Hepatocyte (in vitro differentiated cells): ENCODE measurements at places on chromosomes 5 and 9.

DNA sequence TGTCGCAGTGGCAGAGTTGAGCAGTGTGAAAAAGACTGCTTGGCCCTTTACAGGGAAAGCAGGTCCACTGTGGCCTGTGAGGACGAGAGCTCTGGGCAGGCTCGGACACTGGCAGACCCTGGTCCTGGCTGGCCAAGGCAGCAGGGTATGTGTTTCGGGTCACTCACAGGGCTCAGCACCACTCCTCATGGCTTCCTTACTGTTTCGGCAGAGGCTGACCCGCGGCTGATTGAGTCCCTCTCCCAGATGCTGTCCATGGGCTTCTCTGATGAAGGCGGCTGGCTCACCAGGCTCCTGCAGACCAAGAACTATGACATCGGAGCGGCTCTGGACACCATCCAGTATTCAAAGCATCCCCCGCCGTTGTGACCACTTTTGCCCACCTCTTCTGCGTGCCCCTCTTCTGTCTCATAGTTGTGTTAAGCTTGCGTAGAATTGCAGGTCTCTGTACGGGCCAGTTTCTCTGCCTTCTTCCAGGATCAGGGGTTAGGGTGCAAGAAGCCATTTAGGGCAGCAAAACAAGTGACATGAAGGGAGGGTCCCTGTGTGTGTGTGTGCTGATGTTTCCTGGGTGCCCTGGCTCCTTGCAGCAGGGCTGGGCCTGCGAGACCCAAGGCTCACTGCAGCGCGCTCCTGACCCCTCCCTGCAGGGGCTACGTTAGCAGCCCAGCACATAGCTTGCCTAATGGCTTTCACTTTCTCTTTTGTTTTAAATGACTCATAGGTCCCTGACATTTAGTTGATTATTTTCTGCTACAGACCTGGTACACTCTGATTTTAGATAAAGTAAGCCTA lies 15.7 kb downstream of the SQSTM1 start:
- DNase-seq: peak; percentile 52

- no peak for DNase-seq
Measured at GRCh38 chr9:124808246-124808956, 31.5 kb downstream of the OLFML2A start.

GRCh38 chr9:114981063-114981462 lies 50.7 kb upstream of the TNFSF8 start:
- DNase-seq: peak; percentile 52

DNA sequence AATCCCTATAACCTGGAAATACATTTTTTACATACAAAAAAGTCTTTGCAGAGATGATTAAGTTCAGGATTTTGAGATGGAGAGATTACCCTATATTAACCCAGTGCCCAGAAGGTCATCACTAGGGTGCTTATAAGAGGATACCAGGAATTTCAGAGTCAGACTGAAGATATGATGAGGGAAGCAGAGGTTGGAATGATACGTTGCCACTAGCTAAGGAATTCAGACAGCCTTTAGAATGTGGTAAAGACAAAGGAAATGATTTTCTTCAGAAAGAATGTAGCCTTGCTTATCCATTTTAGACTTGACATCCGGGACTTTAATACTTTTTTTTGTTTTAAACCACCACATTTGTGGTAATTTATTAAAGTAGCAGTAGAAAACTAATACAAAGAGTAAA lies 2176.8 kb upstream of the C9orf72 start:
- no peak for DNase-seq

- no peak for DNase-seq
Measured at GRCh38 chr5:140633501-140633900, 526 bp upstream of the CD14 start.

DNA sequence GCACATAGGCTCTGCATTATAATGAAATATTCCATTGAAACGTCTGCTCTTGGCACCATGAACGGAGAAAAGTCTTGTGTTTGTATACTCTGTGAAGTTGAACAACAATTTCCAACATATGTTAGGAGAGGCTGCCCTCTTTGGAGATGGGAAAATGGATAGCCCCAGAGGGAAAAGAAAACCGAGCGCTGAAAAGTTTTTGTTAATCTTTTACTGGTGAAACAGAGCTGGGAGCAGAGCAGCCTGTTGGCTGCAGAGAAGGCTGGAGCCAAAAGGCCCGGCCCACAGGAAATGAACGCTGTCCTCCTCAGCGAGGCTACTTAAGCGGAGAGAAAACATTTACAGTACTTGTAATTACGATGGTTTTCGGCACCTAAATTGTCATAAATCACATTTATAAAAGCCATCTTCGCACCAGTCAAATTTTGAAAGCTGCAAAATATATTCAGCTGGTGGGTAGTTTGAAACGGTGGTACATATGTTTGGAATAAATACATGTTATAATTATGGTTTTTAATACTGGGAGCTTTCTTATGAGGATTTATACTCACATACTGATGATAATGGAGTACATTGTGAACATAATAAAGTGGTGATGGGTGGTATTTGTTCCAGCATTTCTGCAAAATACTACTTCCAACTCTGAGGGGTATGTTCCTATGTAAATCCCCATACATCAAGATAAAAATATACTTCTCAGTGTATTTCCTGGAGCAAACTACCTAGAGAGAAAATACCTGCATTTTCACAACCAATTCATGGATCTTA lies 129.6 kb upstream of the CNTLN start:
- peak; percentile 84 for DNase-seq
